Activated T-helper 9 cell treated with anti-CD3 and anti-CD28 coated beads, Interleukin-2, amount 50 U/mL, for 16 hours (primary cell): ENCODE measurements at places on chromosomes 12 and 14.

GRCh38 chr14:56002876-56003625 is 115.2 kb upstream of the PELI2 start:
- no peak for DNase-seq

DNA sequence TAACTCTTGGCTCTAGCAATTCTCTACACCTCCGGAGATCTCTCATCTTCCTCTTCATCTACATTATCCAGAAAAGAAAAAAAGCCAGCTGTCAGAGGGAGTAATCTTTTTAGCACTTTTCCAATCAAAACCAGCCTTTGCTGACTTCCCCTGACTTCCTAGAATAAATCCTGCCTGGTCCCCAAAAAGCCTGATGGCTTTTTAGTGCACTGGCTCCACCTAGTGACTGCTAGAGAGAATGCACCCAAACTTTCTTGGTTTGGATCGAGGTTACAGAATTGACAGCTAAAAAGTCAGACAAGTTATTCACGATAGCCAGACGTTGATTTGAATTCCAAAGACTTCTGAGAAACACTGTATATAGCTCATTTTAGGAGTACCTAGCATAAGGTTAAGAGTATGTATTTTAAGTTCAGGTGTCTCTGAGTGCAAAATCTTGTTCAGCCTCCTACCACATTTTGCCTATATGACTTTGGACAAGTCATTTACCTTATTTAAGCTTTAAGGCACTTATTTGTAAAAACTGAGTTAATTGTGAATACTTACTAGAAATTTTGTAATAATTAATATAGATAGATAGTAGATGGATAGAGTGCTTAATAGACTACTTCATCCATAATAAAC is 185.7 kb upstream of the GRIN2B start:
- DNase-seq = no peak

DNA sequence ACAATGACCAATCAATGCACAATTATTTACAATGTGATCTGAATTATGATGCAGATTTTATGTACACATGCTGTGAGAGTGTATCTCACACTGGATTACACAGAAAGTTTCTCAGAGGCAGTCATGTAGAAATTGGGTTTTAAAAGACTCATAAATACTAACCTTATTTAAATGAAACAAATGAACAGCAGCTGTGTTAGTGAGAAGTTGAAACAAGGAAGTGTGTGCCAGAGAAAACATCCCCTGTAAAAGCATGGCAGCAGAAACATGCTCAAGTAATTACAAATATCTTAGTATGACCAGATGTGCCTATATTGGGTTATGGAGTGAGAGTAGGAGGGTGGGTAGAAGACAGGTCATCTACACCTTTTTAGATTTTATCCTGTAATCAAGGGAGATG is 723.7 kb downstream of the C12orf50 start:
- DNase-seq = no peak

DNA sequence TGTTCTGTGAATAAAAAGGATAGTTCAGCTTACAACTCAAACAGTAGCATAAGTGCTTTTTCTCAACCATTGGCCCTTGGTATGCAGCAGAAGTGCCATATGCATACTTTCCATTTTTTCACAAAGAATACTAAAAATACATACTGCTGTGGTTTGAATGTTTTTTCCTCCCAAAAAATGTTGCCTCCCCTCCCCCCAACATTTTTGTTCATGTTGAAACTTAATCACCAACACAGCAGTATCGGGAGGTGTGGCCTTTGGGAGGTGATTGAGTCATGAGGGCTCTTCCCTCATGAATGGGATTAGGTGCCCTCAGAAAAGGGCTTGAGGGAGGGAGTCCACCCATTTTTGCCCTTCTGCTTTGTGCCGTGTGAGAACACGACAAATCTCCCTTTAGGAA is 198.6 kb downstream of the ESR2 start:
- DNase-seq = no peak

- no peak for DNase-seq
Observed at GRCh38 chr12:32470936-32471470, 71.6 kb downstream of the FGD4 start.

DNA sequence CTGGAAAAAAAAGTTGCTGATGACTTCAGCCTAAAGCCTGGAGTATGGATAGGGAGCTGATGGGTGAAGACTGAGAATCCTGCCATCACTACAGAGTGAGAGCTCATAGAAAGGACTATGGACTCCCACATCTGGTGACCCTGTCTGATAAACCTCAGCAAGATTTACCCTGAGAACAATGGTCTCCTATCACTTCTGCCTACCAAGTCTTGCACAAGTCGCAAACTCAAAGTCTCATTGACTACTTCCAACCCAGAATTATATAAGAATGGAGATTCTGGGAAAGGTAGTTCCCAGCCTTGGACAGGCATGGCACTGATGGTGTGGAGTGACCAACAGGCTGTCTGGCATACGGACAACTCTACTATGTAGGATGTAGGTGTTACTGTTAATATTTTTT is 9.7 kb upstream of the MDM1 start:
- DNase-seq = no peak

- peak; percentile 34 for DNase-seq
Observed at GRCh38 chr12:38138225-38139221, 178.1 kb upstream of the ALG10B start.

- DNase-seq = no peak
Observed at GRCh38 chr12:80472911-80473500, 29.0 kb downstream of the PTPRQ start.

- DNase-seq = no peak
Observed at GRCh38 chr12:89129167-89129870, 223.0 kb downstream of the DUSP6 start.

GRCh38 chr12:83318386-83319098 is 631.8 kb downstream of the TMTC2 start:
- no peak for DNase-seq

DNA sequence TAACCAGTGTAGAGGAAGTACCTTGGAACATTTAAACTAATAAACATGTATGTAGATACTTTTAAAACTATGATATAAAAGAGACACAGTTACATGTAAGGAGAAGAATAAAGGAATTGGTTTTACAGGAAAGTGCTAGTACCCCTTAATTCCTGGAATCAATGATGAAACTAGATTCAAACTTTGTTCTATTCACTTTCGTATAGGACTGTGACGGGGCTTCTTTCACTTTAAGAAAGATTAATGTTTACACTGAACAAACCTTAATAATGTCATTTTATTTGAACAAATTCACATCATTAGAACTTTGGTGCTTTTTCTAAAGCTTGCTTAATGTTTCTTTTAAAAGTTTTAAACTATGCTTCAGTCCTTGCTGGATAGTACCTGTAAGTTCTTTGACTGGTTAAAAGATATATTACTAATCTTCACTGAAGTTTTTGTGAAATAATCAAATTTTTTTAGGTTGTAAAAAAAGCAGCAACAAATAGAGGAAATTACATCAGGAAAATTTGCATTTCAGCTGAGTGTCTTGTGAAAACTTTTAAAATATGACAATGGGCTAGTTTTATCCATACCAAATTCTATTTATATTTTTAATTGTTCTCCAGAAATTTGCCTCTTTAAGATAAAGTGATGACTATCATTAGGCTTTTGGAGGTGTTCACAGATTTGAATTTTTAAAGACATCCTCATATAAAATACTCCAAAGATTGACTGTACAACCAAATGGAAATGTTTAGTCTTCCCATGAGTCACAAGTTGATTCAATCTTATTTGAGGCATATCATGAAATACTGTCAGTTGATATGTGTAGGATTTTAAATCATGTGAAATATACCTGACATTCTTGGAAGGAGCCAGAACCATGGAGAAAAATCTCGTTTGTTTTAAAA is 36.2 kb downstream of the PAPOLA start:
- DNase-seq = no peak

DNA sequence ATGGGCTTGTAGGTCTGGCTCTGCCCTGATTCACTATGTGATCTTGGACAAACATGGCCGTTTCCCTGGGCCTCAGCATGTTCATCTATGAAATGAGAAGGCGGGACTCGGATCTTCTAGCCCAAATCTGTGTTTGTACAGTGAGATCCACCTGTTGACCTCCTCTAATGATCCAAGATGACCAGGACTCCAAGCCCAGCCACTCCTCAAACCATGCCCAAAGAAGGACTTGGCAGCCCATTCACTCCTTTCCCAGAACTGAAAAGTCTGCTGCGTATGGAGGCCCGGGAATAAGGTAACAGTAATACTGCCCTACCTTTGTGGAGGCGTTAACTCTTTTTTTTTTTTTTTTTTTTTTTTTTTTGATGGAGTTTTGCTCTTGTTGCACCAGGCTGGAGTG is 39.9 kb downstream of the APPL2 start:
- no peak for DNase-seq

DNA sequence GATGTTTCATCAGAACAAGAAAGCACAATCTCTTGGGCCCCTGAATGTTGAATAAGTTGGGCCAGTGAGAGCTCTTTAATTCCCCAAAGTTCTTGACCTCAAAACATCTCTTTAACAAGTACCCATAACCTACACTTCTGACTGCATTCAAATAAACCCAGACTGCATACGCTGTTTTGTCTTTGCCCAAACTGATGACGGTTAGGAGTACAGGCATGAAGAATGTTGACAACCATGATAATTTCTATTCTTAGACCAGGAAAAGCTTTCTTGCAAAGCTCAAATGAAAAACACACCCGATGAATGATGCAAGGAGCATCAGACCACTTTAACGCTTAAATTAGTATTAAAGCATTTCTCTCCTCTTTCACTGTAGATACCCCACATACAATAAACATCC is 11.7 kb upstream of the RAB3IP start:
- DNase-seq = no peak

GRCh38 chr14:68580671-68581070 is 212.2 kb downstream of the ZFP36L1 start:
- DNase-seq = no peak

- no peak for DNase-seq
Observed at GRCh38 chr14:22489244-22489545, 99.8 kb downstream of the DAD1 start.

GRCh38 chr12:77294016-77294415 is 228.6 kb upstream of the E2F7 start:
- no peak for DNase-seq

- no peak for DNase-seq
Observed at GRCh38 chr12:51183816-51184215, 10.9 kb upstream of the TFCP2 start.

- no peak for DNase-seq
Observed at GRCh38 chr12:57717846-57718640, 20.5 kb downstream of the AGAP2 start.

DNA sequence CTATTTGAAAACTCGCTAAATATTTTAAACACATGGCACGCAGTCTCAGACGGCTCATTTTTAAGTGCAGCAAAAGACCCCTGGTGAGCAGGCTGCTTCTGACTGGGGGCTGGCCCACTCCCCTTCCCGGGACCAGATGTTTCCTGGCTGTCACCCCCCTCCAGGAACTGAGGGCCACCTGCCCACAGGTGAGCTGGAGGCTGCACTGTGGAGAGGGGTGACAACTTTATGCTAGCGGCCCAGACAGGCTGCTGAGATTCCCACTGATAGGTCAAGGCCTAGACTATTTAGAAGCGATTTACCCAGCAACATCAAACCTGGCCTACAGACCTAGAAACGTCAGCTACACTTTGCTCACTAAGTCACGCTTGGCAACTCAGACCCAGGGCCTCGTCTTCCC is 92.1 kb downstream of the BCL11B start:
- DNase-seq = no peak

- no peak for DNase-seq
Observed at GRCh38 chr12:76264611-76265012, 83.6 kb downstream of the BBS10 start.

DNA sequence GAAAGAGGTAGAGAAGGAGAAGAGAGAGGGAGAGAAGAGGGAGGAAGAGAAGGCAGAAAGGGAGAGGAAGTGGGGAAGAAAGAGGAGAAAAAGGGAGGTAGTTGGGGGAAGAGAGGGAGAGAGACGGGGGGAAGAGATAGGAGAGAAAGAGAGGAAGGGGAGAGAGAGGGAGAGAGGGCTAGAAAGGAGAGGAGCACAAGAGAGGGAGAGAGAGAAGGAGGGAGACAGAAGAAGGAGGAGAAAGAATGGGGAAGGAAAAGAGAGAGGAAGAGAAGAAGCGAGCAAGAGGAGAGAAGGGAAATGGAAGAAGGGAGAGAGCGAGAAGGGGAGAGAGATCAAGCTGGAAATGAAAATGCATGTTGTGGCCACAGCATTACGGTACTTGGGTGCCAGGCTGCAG is 1368.4 kb upstream of the TMEM132C start:
- DNase-seq = no peak

GRCh38 chr14:70585231-70585630 is 15.2 kb downstream of the MED6 start:
- DNase-seq = no peak

DNA sequence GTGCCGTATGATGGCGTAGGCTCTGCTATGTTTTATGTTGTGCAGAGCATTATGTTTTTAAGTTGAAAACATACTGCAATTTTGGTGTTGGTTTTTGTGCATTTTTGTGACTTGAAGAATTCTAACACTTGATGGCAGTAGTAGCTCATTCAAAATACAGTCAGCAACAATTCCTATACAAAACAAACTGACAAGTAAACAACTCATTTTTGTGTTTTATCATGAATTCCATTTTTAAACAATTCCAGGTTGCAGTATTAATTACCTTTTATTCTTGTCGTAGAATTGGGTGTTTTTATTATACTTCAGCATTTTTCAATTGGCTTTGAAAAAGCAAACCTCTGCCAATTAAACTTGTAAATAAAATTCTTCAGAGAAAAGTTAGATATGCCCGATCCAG is 4.1 kb upstream of the CCER1 start:
- DNase-seq = no peak

DNA sequence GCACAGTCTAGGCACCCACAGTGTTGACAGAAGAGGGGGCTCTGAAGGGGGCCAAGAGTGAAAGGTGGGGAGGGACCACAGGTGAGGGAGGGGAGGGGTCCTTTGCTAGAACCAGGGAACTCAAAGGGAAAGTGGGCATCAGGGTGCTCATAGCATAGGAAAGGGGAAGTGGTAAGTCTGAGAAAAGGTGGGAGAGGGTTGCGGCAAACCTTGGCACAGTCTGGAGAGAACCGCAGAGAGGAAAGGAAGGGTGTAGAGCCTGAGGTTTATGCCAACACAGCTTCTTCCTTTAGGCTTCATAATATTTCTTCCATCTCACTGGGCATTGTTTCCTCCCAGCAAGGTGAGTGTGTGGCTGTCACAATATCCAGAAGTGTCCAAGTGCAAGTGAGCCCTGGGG is 11.5 kb upstream of the PLEK2 start:
- no peak for DNase-seq

DNA sequence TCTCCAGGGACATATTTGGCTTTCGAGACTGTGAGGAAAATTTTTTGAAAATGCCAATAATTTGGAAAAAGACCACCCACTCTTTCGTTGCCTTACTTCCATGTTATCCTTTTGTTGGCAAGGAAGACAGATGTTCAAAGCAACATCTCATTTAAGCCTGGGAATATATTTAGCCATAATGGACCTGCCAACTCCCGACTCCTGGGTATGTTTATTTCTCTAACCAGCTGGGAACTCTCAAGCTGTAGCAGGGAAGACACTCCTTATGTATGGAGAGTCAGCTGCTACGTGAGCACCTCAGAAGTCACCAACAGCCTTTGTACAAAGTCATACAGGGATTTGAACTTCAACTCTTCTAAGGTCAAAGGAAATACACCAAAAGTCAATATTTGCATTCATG is 96.5 kb upstream of the DAAM1 start:
- DNase-seq = no peak

- DNase-seq = no peak
Observed at GRCh38 chr12:91893476-91893875, 252.2 kb downstream of the BTG1 start.

- no peak for DNase-seq
Observed at GRCh38 chr14:57957441-57957840, 91.5 kb upstream of the SLC35F4 start.

- peak; percentile 45 for DNase-seq
Observed at GRCh38 chr12:8544295-8544694, 3.6 kb upstream of the CLEC4E start.
